ENCODE measurements at places on chromosomes 3 and 15.

DNA sequence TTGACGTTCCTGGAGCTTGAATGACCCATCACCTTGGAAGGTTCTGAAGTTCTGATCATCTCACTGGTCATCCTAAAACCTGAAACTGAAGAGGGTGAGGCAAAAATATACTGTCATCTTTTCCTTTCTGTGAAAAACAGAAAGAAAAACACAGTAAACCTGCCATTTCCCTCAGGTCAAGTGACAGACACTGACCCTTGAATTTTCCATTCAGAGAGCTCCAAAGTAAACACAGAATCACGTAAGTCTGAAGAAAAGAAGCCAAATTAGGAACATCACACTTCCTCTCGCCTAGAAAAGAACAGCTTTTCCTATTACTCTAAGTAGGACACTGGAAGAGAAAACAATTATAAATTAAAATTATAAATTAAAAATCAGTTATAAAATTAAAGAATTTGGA lies 78.7 kb upstream of the TGFBR2 start:
- DNase-seq, result no peak

GRCh38 chr3:134441321-134441720 lies 44.5 kb downstream of the ANAPC13 start:
- no peak for DNase-seq

DNA sequence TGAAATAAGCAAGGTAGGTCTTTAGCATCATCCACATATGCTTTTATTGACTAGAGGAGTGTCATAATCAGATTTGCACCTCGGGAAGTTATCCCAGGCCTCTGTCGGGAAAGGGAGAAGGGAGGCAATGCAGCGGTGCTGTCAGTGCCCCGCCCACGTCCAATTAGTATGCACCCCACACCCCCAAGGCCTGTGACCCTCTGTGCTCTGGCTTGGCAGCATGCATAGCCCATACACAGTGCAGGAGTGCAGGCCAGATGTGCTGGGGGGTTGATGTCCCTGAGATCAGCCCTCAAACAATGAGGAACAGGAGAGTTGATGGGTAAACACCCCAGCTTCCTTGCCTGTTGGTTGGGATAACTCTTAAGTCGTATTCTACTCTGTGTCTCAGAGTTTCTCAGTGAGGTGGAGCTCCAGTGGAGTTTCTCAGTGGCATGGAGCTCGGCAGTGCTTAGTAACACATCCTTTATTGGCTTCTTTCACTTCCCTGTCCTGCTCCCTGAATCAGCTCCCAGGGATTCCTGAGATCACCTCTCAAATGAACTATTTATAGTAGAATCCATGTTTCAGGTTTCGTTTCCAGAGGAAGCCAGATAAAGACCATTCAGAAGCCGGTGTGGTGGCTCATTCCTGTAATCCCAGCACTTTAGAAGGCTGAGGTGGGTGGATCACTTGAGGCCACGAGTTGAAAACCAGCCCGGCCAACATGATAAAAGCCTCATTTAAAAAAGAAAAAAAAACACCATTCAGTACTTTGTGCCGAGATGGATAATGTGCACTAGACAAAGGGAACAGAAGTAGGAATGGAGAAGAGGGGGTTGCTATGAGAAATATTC lies 26.7 kb upstream of the NDUFB4 start:
- no peak for DNase-seq

GRCh38 chr15:41292521-41292920 lies 39.9 kb downstream of the OIP5 start:
- no peak for DNase-seq

DNA sequence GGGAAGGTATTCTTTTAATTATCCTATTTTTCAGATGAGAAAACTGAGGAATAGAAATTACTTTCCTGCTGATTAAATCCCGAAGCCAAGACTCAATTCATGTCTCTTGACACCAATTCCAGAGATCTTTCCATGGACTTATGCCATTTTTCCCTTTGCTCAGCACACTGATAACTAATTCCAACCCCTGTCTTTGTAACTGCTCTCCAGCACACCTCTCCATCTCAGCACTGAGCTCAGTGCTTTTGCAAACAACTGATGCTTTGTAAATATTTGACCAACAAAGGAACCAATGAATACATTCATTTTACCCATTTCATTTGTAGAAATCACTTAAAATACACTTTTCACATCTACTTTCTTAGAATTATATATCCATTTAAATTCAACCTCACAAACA lies 249.1 kb downstream of the IL5RA start:
- DNase-seq, result no peak

DNA sequence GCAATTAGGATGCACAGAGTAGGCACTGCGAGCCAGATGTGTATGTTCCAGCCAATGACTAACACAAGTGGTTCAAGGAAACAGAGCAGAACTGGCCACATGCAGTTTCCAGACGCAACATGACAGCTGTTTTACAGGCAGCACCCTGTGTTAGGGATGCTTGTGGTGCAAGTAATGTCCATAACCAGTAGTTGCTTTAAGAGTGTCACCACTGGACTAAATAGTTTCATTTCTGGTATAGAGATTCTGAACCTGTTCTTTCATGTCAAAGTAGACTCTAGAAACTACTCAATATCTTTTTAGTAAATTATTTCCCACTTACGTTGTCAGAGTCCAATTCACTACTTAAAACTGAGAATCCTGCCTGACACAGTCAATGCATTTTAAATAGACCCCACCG lies 14.5 kb upstream of the LPP start:
- DNase-seq, result no peak

GRCh38 chr3:194087995-194088855 lies 47.7 kb upstream of the HES1 start:
- DNase-seq, result peak; percentile 61

GRCh38 chr3:10563396-10563795 lies 58.0 kb upstream of the ATP2B2 start:
- DNase-seq, result no peak

DNA sequence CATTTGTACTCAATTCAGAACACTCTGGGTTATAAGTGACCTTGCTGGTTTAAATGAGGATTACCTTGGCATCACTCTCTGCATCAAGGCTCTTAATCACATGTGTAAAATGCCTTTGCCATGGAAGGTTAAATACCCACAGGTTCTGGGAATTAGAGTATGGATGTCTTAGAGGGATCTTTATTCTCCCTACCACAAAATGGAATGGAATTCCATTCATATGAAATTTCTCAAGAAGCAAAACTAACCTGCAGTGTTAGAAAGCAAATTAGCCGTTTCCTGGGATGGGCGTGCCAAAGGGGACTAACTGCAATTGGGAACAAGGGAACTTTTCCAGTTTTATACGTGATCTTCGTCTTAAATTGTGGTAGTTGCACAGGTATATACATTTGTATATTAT lies 39.8 kb downstream of the TBL1XR1 start:
- no peak for DNase-seq

DNA sequence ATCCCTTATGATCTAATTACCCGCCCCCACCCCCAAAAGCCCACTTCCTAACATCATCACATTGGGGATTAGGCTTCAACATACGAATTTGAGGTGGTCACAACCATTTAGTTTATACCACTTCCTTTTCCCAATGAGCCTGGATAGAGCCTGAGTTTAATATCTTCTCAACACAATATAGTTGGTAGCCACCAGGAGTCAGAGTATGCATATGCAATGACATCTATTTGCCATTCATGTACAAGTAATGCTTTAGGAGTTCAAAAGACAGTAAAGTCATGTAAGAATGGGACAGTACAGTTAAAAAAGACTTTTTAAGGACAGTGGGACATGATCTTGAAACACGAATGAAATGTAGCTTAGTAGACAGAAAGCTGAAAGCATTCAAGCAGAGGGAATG lies 172.4 kb downstream of the DCLK3 start:
- DNase-seq, result no peak

DNA sequence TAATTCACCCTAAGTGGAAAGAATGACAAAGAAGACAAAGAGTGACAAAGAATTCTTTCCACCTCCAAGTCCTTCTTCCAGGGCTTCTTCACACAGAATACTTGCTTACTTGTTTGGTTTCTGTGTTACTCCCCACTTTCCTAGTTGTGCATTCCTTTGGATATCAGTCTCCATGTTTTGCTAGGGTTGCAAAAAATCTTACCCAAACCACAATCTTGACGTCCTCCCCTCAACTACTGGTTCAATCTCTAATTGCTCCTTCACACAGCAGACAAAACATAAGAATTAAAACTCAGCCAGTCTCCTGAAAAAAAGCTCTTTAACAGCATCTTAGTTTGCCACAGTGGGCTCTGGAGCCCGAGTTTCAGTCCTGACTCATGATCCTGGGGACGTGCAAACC lies 297.6 kb upstream of the CHRNA7 start:
- no peak for DNase-seq

- DNase-seq, result no peak
Measured at GRCh38 chr15:100224206-100225185, 117.3 kb downstream of the ADAMTS17 start.

Data from suppressor macrophage treated with lipopolysaccharide for 4 hours (primary cell).